ENCODE measurements at places on chromosomes 7 and 10.
A peak's percentile ranks its signal among the peaks of the same experiment; 100 is the strongest.

DNA sequence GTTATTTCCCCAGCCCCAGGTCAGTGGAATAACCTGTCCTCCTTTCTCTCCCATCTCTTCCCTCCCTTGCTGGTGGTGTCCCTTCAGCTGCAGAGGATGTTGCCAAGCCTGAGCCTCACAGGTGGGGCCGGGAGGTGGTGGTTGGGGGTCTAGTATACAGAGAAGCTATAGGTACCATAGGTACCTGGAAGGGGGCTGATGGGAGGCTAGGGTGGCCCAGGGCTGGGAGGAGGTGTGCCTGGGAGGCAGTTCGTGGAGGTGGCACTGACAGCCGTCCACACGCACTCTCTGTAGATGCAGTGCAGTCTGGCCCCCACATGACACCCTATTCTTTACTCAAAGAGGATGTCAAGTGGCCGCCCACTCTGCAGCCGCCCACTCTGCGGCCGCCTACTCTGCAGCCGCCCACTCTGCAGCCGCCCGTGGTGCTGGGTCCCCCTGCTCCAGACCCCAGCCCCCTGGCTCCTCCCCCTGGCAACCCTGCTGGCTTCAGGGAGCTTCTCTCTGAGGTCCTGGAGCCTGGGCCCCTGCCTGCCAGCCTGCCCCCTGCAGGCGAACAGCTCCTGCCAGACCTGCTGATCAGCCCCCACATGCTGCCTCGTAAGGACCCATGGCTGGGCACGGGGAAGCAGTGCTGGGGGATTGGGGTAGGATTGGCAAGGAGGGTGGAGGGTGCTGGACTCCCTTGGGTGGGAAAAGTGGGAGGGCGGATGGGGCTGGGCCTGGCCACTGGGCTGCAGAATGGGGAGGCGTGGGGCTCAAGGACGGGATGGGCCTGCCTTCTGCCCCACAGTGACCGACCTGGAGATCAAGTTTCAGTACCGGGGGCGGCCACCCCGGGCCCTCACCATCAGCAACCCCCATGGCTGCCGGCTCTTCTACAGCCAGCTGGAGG is 9.5 kb downstream of the IRF5 start:
- no peak for DNase-seq

DNA sequence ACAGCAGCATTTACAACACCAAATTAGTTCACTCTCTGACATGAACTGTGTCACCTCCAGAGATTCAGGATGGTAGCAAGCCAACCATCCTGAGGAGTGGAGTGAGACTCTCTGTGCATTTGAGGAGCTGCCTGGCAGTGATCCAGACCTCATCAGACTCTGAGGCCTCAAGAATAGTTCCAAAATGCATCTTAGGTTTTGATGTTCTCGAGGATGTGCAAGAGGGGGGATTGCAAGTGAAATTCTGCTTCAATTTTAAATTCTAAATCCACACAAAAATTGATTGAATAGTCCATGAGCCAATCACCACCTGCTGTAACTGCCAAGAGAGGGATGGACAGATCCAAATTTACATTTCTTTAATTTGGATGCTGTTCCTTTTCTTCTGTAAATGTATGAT is 49.7 kb downstream of the SLK start:
- no peak for DNase-seq

- DNase-seq: no peak
Measured at GRCh38 chr10:131896403-131896802, 4.4 kb upstream of the PPP2R2D start.

GRCh38 chr7:27923642-27923980 is 183.6 kb downstream of the TAX1BP1 start:
- no peak for DNase-seq

DNA sequence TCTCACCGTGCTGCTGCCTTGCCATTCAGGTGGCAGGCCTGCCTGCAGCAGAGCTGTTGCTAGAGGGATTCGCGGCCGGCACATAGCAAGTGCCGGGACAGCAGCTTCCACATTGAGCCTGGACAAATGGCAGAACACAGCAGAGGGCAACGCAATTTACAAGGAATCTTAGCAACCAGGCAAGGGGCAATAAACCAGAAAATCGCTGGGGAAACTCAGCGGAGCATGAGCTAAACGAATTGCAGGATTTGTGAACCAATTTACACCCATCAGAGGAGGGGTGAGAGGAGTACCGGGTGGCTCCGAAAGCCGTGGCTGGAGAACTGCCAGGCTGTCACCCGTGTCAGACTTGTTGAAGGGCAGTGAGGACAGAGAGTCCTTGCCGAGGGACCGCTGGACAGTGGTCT is 58.6 kb upstream of the LOXL4 start:
- DNase-seq: no peak

- no peak for DNase-seq
Measured at GRCh38 chr7:114944745-114945625, 23.1 kb downstream of the MDFIC start.

GRCh38 chr7:35694161-35694783 is 663 bp downstream of the HERPUD2 start:
- DNase-seq: no peak

- DNase-seq: peak; percentile 39
Measured at GRCh38 chr10:117175215-117175900, 21.9 kb upstream of the KCNK18 start.

DNA sequence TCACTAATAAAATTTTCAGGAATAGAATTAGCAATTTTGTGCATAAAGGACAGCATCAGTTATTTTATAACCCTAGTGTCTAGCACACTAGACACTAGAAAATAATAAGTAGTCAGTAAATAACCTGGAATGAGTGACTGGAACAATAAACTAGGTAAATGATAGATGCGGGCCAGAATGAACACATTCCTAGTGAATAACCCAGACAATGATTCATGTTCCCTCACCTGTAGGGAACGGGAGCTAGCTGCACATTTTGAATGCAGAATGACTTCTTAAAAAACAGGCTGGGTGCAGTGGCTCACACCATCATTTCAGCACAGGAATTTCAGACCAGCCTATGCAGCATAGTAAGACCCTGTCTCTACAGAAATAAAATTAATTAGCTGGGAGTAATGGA is 3.2 kb upstream of the ATOH7 start:
- no peak for DNase-seq

DNA sequence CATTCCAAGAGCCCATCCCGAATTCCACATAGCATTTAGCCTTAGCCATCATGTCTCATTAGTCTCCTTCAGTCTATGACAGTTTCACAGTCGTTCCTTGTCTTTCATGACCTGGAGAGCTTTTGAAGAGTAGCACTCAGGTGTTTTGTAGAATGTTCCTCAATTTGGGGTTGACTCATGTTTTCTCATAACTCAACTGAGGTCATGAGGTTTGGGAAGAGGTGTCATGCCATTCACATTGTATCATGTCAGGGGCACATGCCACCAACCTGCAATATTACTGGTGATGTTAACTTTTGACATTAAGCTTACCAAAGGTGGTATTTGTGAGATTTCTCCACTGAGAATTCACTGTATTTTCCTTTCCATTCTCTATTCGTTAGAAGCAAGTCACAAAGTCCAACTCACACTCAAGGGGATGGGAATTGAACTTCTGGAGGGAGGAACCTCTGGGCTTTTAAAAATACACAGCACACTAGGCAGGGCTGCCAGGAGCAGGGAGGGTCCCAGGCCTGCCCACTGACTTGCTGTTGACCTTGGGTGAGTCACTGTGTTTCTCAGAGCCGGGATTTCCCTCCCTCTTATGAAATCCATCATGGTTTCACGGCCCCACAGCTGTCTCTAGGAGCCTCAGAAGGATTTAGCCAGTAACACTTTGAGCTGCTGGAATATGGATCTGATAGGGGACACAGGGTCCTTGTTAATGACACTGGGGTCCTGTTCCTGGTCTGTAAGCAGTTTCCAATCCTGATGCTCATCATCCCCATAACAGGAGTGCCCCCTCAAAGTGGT is 74.4 kb upstream of the TCF7L2 start:
- no peak for DNase-seq

DNA sequence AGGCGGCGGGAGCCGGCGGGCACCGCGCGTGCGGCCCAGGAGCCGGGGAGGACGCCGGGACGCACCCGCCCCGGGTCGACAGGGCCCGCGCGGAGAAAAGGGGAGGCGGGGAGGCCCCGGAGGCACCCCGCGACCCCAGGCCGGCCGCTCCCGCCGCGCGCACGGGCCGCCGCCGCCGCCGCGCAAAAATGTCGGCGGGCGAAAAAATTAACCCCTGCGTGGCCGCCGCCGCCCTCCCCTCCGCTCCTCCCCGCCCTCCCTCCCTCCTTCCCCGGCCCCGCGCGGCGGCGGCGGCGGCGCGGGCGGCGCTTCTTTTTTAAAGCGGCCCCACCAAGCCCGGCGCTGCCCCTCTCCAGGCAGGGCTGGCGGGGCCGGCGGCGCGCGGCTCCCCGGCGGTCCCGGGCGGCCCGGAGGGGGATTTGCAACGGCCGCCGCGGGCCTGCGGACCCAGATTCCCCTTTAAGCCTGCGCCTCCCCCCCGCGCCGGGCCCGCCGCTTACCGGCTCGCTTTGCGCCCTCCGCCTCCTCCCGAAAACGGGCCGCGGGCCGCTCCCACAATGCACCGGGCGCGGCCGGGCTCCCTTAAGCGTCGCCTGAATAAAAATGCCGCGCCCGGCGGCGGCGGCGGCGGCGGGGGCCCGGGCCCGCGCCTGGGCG is 465 bp downstream of the SEPHS1 start:
- DNase-seq: peak; percentile 64

DNA sequence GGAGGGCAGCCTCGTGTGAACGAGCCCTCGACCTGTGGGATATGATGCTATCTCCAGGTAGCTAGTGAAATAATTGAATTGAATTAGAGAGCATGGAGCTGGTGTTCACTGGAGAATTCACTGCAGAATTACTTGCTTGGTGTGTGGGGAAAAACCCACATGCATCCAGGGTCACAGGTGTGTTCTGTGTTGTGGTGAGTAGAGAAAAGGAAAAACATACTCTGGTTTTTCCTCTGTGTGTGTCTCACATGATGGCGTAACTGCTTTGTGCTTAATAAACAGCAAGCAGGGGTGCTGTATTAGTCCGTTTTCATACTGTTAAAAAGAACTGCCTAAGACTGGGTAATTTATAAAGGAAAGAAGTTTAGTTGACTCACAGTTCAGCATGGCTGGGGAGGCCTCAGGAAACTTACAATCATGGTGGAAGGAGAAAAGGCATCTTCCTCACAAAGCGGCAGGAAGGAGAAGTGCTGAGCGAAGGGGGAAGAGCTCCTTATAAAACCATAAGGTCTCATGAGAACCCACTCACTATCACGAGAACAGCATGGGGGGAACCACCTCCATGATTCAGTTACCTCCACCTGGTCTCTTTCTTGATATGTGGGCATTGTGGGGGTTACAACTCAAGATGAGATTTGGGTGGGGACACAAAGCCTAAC is 62.6 kb downstream of the TACR2 start:
- no peak for DNase-seq

DNA sequence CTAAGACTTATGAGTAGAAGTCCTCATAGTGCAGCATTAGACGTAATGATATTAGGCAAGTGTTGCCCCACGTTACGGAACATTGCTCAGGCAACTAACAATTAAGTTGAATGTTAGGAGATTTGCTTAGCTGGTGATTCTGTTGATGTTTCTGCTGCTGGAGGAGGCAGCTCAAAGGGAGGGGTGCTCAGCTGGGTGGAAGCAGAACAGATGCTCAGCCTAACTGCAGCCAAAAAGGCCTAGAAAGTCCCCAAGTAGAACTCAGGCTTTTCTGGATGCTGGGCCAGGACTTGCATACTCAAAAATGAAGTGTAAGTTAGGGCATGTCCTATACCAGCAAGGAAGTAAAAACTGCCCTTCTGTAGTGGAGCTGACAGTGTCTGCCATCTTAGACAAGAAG is 201.4 kb downstream of the ADRA2A start:
- DNase-seq: no peak

GRCh38 chr7:16455591-16455990 is 9.9 kb downstream of the SOSTDC1 start:
- no peak for DNase-seq

DNA sequence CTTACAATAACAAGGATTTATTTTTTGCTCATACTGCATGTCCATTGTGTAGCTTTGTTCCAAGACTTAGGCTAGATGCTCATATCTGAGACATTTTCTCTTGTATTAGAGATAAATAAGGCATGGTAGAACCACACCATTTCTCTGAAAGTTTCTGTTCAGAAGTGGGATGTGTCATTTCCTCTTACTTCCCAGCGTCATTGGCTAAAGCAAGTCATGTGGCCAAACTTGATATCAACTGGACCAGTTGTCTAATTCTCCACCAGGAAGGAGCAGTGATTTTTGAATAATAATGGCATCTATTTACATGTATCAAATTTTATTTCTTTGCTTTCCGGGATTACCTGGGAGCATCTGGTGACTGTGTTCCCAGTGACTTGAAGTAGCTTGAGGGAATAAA is 38.3 kb downstream of the AHCYL2 start:
- no peak for DNase-seq

DNA sequence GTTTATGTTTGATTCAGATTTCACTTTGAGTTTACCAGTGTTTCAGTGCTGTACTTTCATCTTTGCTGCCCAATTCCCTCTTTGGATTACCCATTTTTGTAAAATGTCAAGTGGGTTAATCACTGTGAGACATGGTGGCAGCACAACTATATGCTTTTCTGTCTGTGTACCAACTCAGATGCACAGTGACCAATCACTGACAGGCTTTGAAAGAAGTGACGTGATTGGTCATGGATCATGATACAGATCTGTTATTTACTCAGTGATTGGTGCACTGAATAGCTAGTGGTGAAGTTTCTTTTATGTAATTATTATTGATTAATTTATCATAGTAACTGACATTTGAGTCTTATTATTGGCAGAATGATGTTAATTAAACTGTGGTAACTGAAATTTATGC is 126.9 kb downstream of the SDK1 start:
- DNase-seq: no peak

DNA sequence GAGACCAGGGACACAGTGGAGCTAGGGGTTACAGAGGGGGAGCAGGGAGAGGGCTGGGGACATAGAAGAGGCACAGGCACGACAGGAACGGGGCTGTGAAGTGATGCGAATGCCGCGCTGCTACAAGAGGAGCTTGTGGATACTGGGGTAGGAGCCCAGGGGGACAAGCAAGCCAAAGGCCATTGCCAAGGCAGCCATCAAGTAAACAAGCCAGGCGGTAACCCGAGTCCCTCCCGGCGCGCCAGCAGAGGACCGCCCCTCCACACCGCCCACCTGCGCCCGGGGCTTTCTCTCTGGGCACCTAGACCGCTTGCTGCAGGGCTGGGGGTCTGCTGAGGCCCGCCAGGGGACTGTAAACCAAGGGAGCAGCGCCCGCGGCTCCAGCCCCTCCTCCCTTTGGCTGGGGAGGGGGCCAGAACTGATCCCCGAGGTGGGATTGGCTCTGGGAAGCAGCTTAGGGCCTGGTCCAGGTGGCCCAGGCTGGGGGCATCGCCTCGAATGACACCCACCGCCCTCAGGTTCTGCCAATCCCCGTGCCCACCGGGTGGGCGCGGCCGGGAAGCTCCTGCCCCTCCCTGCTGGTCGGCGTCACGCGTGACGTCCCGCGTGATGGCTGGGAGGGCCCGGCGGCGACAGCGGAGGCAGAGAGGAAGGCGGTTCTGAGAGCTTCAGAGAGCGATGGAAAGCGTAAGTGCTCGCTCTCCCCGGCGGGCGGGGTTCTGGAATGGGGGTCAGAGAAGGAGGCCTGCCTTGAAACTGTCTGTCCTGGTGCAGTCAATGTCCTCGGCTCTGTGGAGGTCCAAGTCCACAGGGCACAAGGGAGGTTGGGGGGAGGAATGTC is 982 bp downstream of the SFXN3 start:
- DNase-seq: peak; percentile 37
